H1 (cell line): ENCODE measurements at places on chromosomes 2 and 18.
A peak's percentile ranks its signal among the peaks of the same experiment; 100 is the strongest.

GRCh38 chr18:54883816-54884604, 55.7 kb downstream of the RAB27B start:
- no peak for DNase-seq

DNA sequence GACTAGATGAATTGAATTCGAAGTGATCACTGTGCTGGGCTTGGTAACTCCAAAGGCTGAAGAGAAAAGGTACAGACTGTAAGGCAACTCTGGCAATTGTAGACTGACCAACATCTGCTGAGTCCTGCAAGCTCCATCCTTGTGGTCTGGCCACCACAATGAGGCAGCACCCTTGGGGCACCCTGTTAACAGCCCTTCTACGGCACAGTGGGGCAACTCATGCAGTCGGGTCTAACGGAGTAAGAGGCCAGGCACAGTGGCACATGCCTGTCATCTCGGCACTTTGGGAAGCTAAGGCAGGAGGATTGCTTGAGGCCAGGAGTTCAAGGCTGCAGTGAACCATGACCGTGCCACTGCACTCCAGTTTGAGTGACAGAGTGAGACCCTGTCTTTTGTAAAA, 126.8 kb downstream of the ZAP70 start:
- no peak for DNase-seq

GRCh38 chr2:24363301-24363700, 3.0 kb upstream of the ITSN2 start:
- no peak for DNase-seq

DNA sequence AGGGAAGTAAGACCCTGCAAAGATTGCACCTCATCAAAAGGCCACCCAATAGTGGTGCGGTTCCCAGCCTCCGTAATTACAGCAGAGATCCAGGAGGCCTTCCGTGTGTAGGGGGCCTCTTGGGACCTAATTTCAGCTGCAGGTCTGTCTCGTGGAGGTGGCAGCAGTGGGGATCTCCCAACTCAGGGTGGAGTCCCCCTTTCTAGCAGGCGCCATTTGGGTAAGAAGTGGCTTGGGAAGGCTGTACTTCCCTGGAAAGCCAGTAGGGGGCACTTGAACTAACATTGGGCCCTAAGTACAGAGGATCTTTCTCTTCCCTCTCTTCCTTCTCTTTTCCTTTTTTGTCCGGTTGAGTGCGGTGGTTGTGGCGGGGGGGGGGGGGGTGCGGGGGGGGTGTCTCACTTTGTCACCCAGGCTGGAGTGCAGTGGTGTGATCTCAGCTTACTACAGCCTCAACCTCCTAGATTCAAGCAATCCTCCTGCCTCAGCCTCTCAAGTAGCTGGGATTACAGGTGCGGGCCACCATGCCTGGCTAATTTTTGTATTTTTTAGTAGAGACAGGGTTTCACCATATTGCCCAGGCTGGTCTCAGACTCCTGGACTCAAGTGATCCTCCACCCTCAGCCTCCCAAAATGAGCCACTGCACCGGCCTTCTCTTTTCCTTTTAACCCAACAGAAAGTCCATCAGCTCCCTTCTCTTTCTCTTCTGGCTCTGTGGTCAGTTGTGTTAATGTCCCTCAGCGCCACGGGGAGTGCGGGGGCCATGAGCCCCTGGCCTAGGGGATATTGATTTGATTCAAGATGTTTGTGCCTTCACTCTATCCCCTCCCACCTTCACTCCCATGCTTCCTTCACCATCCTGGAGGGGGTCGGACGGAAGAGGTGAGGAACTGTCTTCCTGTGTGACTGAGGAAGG, 32.0 kb downstream of the CENPO start:
- DNase-seq, result no peak

- no peak for DNase-seq
These were observed 44.0 kb downstream of the COLEC12 start for GRCh38 chr18:456361-457139.

DNA sequence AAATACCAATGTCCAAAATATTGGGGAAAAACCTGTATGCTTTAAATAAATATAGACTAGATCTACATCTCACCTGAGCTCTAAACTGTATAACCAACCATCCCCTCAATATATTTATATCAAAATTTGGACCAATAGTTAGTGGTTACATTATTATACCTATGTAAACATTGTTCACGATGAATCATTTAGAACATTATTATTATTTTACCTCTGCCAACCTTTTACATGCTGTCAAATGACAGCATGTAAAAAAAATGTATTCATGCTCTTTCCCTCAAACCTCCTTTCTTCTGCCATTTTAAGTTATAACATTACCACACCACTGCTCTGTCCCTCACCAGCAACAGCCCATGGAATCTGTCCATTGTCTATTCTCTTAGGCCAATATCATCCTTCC, 9.6 kb downstream of the FTCDNL1 start:
- no peak for DNase-seq

GRCh38 chr2:128805237-128805636, 486.6 kb upstream of the HS6ST1 start:
- no peak for DNase-seq

GRCh38 chr2:236876642-236877041, 209.0 kb upstream of the COPS8 start:
- no peak for DNase-seq

- no peak for DNase-seq
These were observed 1186.8 kb upstream of the CELF4 start for GRCh38 chr18:38752430-38752829.

DNA sequence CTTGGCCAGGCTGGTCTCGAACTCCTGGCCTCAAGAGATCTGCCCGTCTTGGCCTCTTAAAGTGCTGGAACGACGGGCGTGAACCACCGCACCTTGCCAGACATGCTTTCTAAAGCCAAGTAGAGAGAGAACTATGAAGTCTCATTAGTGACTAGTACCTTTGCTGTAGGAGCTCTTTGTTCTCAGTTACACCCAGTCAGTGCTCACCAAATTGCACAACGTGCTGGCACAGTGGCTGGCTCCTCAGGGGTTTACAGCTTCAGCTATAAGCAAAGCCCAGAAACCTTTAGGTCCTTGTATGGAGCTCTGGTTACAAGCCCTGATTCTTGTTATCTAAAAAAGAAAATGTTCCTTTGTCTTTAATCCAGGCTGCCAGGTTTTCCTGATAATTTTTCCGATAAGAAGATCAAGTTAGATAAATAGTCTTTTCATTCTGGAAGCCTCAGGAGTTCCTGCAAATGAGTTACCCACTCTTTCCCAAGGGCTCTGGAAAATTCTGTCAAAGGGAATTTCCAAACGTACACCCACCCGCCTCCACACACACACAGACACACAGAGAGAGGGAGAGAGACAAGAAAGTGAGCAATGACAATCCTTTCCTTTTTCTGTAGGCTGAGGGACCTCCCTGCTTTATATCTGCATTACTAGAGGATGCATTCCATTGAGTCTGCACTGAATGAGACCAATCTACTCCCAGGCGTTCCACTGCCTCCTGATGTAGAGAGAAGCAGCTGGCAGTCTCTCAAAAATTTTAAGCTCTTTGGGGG, 100.2 kb upstream of the CSRNP3 start:
- peak; percentile 9 for DNase-seq

GRCh38 chr2:164068063-164068462, 332.3 kb upstream of the FIGN start:
- no peak for DNase-seq

GRCh38 chr2:33552758-33553461, 46.2 kb downstream of the FAM98A start:
- no peak for DNase-seq

GRCh38 chr2:151347294-151347693, 10.1 kb upstream of the TNFAIP6 start:
- no peak for DNase-seq

DNA sequence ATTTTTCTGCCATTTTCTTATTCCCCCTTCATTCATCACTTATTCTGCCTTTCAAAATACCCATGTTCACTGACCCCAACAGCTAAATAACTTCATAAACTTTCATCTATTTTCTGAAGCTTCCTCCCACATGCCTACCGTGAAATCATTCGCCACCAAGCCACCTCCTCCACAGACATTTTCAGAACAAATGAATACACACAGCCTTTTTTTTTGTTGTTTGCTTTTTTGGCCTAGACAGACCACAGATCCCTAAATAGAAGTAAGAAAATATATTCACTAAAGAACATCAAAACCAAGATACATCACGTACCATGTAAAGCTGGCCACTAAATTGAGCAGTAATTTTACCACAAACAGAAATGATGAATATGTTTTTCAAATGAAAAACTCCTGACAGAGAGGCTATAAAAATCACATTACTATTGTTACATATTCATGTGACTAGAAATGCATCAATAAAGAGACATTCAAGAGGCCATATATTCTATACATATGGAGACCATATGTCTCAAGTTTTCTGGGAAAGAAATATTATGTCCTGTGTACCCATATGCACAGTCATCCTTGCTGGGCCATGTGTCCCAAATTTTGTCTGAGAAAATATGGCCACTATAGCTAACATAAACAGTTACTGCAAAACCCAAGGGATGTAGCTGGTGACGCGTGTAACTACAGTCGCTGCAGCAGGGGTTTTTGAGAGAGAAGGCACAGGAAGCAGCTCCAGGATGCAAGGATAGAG, 200.3 kb downstream of the FBXO15 start:
- DNase-seq, result no peak

- no peak for DNase-seq
These were observed 22.8 kb downstream of the ICA1L start for GRCh38 chr2:202848813-202849212.

DNA sequence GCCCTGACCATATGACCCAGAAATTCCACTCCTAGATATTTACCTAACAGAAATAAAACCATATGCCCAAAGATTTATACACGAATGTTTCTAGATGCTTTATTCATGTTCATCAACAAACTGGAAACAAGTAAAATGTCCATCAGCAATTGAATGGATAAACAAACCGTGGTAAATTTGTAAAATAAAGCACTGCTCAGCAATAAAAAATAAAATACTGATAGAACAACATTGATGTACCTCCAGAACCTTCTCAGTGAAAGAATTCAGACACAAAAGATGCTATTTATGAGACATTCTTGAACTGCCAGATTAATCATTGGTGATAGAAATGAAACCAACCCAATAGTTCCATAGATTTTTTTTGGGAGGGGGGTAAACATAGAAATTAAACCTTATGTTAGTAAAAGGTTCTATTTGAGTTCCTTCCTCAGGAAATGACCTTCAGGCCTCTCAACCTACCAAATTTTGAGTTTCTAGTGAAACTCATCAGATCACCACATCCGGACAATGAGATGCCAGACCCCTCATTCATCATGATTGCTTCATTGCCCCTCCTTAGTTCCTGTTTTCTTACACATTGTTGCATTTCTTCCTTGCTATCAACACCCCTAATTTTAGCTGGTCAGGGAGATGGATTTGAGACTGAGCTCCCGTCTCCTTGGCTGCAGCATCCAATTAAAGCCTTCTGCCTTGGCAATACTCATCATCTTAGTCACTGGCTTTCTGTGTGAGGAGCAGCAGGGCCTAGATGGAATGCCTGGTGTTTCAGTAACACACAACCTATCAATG, 203.5 kb downstream of the LPIN1 start:
- no peak for DNase-seq

- no peak for DNase-seq
These were observed 14.7 kb upstream of the ITGB6 start for GRCh38 chr2:160214461-160215445.

GRCh38 chr2:30998672-30999071, 139.6 kb downstream of the GALNT14 start:
- DNase-seq, result no peak

- no peak for DNase-seq
These were observed 155.6 kb upstream of the DNMT3A start for GRCh38 chr2:25497229-25497917.

GRCh38 chr2:234412726-234413125, 84.2 kb downstream of the ARL4C start:
- DNase-seq, result no peak

DNA sequence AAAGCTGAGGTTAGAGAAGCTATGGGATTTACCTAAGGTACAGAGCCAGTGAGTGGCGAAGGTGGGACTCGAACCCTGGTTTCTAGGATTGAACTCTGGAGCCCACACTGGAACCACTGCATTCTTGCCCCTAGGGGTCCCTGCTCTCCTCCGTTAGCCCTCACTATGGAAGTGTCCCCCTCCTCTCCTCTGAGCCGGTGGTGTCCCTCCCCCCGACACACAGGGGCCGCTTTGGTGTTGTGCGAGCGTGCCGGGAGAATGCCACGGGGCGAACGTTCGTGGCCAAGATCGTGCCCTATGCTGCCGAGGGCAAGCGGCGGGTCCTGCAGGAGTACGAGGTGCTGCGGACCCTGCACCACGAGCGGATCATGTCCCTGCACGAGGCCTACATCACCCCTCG, 8.5 kb upstream of the GMPPA start:
- DNase-seq, result no peak

DNA sequence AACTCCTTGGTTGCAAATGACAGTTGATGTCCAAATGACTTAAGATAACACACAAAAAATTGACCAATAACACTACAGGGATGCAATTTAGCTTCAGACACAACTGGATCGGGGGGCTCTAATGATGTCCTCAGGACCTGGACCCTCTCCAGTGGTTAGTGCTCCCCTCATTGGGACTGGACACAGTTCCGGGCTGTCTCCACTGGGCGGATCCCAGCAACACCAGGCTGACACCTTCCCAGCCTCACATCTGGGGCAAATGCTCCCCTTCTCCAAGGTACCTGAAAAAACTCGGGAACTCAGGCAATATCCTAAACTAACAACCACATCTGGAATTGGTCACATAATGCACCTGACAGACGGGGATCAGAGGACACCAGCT, 48.7 kb downstream of the PSMG2 start:
- DNase-seq, result no peak

DNA sequence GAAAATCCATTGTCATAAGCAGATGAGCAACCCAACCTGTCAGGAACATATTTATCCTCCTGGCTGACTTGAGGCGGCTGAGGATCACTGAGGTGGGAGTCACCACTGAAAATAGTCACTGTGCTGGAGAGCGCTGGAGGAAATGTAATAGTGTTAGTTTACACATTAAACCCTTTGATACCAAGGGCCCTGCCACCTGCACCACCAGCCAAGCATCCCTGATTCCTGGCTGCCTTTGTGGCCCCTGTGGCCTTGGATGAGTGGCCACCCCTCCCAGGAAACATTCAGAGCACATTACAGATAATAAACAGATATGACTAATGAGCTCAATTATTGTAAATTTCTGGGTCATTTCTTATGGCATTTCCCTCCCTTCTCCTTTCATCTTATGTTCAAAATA, 105.9 kb downstream of the LYPD1 start:
- DNase-seq, result no peak

DNA sequence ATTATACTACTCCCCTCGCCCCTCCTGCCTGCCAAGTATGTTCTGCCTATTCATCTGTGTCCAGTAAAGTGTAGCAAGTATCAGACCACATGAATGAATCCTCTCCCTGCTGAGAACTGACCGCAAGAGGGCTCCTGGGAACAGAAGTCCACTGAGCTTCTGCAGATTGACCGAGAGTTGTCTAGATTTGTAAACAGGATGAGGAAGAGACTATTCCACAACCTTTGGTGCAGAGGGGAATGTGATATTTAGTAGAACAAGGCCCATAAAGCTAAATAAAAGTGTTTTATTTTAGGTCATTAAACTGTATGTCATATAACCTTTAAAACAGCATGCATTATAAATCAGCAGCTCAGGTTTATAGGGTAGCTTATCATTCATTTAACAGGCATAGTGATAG, 377.0 kb downstream of the DCC start:
- DNase-seq, result no peak

- DNase-seq, result no peak
These were observed 16.5 kb upstream of the TGFA start for GRCh38 chr2:70570041-70570661.
